ENCODE measurements at places on chromosomes 7 and 10. TPM values are rescaled to one million over a fixed set of nuclear protein-coding genes. Genes with fewer than 3 reads are reported as not detected.
A peak's percentile ranks its signal among the peaks of the same experiment; 100 is the strongest.

DNA sequence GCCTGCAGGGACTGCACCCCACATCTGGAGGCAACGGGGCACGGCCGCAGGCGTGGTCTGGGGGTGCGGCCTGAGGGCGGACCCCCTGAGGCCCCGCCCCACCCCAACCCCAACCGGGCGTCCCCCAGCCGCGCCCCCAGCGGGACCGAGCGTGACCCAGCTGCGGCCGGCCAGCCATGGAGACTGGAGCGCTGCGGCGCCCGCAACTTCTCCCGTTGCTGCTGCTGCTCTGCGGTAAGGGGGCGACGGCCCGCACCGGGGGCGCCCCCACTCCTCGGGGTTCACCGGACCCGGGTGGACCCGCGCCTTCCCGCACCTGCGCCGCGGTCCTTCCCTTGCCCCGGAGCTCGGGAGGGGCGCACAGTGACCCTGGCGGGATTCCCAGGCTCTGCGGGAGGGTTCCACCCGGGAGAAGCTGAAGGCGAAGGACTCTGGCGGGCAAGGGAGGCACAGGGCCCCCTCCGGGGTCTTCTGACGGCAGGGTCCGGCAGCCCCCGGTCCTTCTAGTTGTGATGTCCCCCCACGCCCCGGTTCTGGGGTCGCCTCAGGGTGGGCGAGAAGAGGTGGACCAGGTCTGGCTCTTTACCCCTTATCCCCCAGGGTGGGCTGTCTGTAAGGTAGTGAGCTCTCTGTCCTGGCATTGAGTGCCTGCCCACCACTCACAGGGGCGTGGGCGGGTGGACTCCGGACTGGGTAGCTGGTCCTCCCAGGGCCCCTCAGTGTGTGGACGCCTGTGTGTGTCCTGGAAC lies at the start of gene RAMP3:
TSS of gene RAMP3 (plus strand) at position 139 of the 749 bp plus-strand sequence. CDS start at position 177, 38 bp downstream.
- H3K27me3 ChIP-seq: peaks cover 38% of the 10 kb centered on the region
- no peak for DNase-seq
- H3K36me3 ChIP-seq: no peaks in the 10 kb centered on the region

The CNNM1 gene
- 0.24 TPM for total RNA-seq

The ARHGAP22 gene
- total RNA-seq: 1.1 TPM

DNA sequence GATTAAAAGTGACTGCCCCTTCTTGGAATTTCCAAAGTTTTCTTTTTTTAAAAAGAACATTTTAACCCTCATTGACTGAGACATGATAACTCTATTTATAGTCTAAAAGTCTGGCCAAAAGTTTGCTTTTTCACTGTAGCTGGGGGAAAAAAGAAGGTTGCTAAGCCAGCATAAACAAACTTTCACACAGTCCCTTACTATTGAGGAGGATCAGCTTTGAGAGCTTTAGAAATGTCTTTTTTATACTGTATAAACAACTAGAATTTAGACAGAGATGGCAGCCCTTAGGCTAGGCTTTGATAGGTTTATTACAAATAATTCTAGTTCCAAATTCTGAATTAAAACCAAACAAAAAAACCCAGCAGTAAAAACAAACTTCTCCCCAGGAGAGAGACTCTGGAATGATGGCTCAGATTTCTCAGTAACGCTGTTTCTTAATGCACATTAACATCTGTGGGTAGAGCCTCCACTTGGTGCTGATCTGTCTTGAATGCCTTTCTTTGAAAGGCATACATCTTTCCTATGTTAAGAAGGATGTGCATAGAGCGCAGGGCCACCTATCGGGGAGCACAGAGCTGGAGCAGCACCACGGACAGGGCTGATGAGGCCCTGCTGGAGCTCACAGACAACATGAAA lies 100.9 kb upstream of the PDLIM1 start:
- H3K4me1 ChIP-seq: peaks cover 32% of the 10 kb centered on the region
- peak; percentile 86 for DNase-seq
- peaks cover 16% of the 10 kb centered on the region for H3K27me3 ChIP-seq
- peak overlapping the region; percentile 65 for H3K27ac ChIP-seq
- no peak overlapping the region for H3K4me3 ChIP-seq

The TECTB gene
- not detected for total RNA-seq

The IFIT1 gene
- 20.4 TPM for total RNA-seq

GRCh38 chr7:95342029-95342428 lies 17.7 kb upstream of the PON1 start:
- DNase-seq: no peak
- no peak overlapping the region for H3K4me3 ChIP-seq
- H3K27me3 ChIP-seq: peaks cover 6% of the 10 kb centered on the region
- H3K36me3 ChIP-seq: no peaks in the 10 kb centered on the region

DNA sequence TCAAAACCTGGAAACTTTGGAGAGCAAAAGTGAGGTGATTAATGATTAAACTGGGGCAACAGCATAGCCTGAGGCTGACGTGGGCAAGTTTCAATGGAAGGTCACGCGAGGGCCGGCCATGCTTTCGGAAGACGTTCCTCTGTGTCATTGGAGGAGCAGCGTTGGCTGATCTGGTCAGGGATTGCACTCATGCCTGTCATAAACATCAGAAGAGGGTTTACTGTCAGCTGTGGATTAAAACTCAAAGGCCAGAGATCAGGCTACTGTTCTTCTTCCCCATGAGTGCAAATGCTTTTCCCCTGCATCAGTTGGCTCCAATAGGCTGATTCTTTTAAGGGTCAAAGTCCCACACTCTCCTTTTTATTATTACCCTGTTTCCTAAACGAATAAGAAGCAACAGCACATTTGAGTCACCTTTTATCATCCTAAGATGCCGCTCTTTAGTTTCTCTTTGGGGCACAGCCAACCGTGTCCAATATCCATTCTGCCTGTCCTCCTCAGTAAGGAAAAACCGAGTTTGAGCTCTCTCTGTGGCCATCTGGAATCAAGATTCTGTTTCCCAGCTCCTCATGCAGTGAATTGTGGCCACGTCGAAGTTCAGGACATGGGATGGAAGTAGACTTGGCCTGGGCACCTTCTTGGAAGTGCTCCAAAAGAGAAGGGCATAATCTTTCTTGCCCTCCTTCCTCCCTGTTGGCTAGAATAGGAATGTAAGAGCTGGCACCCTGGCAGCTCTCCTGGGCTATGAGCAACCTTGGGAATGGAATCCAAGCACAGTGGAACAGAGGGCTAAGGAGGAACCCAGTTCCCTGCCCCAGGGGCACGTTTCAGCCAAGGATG lies 62.5 kb upstream of the INSIG1 start:
- H3K4me3 ChIP-seq: no peak overlapping the region
- no peak overlapping the region for H3K27ac ChIP-seq
- peaks cover 1% of the 10 kb centered on the region for H3K36me3 ChIP-seq
- no peak for DNase-seq
- peaks cover 12% of the 10 kb centered on the region for H3K27me3 ChIP-seq

The CPA4 gene
- total RNA-seq: 23.6 TPM

DNA sequence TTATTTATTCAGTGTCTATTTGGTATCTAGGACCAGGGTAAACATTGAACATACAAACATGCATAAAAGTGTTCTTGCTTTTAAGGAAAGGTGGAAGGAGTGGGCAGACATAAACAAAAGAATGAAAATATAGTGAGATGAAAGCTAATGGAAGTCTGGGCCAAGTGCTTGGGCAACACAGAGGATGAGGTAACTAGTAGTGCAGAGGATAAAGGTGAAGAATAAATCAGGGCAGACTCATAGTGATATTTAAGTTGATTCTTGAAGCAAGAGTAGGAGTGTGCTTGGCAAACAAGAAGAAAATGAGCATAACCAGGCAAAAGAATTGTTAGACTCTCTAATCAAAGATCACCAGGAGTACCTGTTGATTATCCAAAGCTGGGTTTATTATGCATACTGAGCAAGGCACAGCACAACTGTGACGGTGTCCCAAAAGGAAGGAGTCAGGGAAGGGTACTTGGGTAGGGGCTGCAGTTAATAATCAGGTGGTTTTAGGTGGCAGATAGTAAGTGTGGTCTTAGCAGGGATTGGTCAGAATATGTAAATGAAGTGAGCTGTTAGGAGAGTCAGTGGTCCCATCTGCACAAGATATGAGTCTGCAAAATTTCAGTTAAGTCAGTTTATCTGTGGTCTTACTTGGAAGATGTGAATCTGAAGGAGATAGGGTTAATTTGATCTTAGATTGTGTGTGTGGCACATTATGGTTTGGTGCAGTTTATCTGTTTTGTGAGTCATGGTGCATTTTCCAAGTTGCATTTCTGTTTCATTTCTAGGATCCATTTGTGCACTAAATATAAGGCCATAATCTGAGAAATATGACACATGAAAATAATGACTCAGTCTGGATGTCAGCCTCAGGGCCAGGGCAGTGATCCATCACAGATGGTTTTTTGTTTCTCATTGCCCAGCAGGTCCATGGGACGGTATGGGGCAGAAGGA lies 30.6 kb upstream of the TAX1BP1 start:
- peaks cover 15% of the 10 kb centered on the region for H3K4me1 ChIP-seq
- H3K27ac ChIP-seq: peak overlapping the region; percentile 63
- no peaks in the 10 kb centered on the region for H3K27me3 ChIP-seq
- peaks cover 2% of the 10 kb centered on the region for H3K36me3 ChIP-seq
- no peak overlapping the region for H3K4me3 ChIP-seq

The UTF1 gene
- not detected for total RNA-seq

The CHCHD2 gene
- 237 TPM for total RNA-seq

- no peak overlapping the region for H3K4me3 ChIP-seq
- H3K4me1 ChIP-seq: no peaks in the 10 kb centered on the region
- H3K27me3 ChIP-seq: peaks cover 52% of the 10 kb centered on the region
- no peak overlapping the region for H3K27ac ChIP-seq
Observed at GRCh38 chr10:70967591-70968587, 79.5 kb upstream of the PCBD1 start.

- H3K36me3 ChIP-seq: no peaks in the 10 kb centered on the region
- no peak for DNase-seq
- no peak overlapping the region for H3K4me3 ChIP-seq
- H3K4me1 ChIP-seq: no peaks in the 10 kb centered on the region
- no peak overlapping the region for H3K27ac ChIP-seq
Observed at GRCh38 chr10:36367362-36367761, 725.3 kb upstream of the FZD8 start.

The NEURL1 gene
- 2.5 TPM for total RNA-seq

GRCh38 chr10:1270906-1271305 lies 214.7 kb downstream of the WDR37 start:
- peaks cover 51% of the 10 kb centered on the region for H3K4me1 ChIP-seq
- no peaks in the 10 kb centered on the region for H3K27me3 ChIP-seq
- no peak overlapping the region for H3K4me3 ChIP-seq
- no peak overlapping the region for H3K27ac ChIP-seq
- H3K36me3 ChIP-seq: no peaks in the 10 kb centered on the region

The HOXA4 gene
- total RNA-seq: not detected

The MIOS gene
- total RNA-seq: 19.7 TPM

The PLAU gene
- 112 TPM for total RNA-seq

The FAM25G gene
- not detected for total RNA-seq

DNA sequence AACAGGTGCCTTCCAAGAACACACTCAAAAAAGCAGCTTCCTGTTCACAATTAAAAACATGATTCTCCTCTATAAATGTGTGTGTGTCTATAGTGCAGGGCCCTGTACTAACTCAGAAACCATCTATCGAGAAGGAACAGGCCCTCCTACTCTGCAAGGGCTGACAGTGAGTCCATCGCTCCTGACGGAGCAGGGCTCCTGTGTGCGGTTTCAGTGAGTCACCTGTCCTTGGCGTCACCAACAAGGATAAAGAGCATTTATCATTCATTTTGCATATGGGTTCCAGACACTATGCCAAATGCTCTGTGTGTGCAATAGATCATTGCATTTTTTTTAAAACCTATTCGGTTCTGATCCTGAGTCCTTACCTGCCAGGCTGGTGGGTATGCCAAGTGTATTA lies 63.7 kb downstream of the TACC2 start:
- no peak overlapping the region for H3K4me3 ChIP-seq
- H3K27ac ChIP-seq: no peak overlapping the region
- no peaks in the 10 kb centered on the region for H3K27me3 ChIP-seq
- DNase-seq: no peak

The MASTL gene
- 10.5 TPM for total RNA-seq

DNA sequence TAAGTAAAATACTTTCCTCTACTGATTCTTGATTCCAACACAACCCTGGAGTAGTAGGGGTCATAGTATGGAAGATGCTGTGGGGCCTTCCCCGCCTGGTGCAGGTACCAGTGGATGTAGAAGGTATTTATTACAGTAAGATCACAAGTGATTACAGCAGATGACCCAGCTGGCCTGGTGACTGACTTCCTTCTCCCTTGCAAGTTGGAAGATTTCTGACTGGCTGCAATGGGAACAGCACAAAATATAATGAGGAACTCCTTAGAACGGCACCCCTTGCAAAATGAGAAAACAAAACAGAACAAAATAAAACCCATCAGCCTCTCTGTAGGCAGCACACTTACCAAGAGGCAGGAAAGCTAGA lies 61.7 kb upstream of the TARP start:
- no peak for DNase-seq
- H3K27me3 ChIP-seq: peaks cover 11% of the 10 kb centered on the region
- H3K27ac ChIP-seq: no peak overlapping the region

The ACADSB gene
- 17.5 TPM for total RNA-seq

GRCh38 chr7:82141427-82141826 lies 302.1 kb downstream of the CACNA2D1 start:
- no peak overlapping the region for H3K27ac ChIP-seq
- H3K36me3 ChIP-seq: no peaks in the 10 kb centered on the region
- H3K4me1 ChIP-seq: no peaks in the 10 kb centered on the region

- no peak for DNase-seq
- H3K4me1 ChIP-seq: peaks cover 4% of the 10 kb centered on the region
- no peak overlapping the region for H3K27ac ChIP-seq
Observed at GRCh38 chr7:11182736-11183135, 209.1 kb downstream of the PHF14 start.

DNA sequence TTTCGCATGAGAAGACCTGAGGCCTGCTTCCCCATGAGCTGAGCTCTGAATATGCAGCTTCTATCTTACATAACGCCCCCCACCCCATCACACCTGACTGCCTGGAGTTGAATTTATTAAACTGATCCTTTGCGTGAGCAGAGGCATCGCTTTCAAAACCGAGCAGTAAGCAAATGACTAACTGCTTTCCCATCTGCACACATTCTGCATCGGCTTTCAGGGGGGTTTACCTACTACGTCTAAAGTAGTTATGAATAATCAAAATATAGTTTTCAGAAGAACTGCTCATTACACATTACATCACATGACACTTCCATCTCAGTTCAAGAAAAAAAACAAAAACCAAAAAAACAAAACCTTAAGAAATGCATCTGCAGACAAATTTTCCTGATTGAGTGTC lies 54.7 kb upstream of the EGR2 start:
- no peak overlapping the region for H3K27ac ChIP-seq
- no peaks in the 10 kb centered on the region for H3K36me3 ChIP-seq
- no peak for DNase-seq

The C10orf71 gene
- total RNA-seq: not detected

GRCh38 chr10:133481657-133482056 lies 27.9 kb downstream of the SCART1 start:
- no peaks in the 10 kb centered on the region for H3K4me1 ChIP-seq
- no peaks in the 10 kb centered on the region for H3K27me3 ChIP-seq
- H3K4me3 ChIP-seq: no peak overlapping the region
- peak; percentile 57 for DNase-seq
- no peaks in the 10 kb centered on the region for H3K36me3 ChIP-seq

DNA sequence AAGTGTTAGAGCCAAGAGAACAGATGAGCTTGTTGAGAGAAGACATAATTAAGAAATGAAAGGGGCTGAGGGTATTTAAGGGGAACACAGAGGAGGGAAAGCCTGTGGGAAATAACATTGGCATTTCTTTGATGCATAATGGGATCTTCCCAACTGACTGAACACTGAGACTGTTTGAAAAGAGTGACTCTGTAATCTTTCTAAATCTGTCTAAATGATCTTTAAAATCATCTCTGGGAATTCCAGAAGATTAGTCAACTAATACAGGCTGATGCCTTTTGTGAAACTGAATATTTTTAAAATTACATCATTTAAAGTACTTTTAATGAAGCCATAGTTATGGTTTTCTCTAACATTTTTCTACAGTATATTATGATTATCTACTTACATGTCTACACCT lies 17.4 kb upstream of the SLC35G1 start:
- peaks cover 13% of the 10 kb centered on the region for H3K4me1 ChIP-seq
- peaks cover 4% of the 10 kb centered on the region for H3K27me3 ChIP-seq
- H3K4me3 ChIP-seq: no peak overlapping the region
- H3K27ac ChIP-seq: no peak overlapping the region
- no peaks in the 10 kb centered on the region for H3K36me3 ChIP-seq

The C7orf57 gene
- total RNA-seq: not detected
